ENCODE measurements at places on chromosomes 16 and 17.

DNA sequence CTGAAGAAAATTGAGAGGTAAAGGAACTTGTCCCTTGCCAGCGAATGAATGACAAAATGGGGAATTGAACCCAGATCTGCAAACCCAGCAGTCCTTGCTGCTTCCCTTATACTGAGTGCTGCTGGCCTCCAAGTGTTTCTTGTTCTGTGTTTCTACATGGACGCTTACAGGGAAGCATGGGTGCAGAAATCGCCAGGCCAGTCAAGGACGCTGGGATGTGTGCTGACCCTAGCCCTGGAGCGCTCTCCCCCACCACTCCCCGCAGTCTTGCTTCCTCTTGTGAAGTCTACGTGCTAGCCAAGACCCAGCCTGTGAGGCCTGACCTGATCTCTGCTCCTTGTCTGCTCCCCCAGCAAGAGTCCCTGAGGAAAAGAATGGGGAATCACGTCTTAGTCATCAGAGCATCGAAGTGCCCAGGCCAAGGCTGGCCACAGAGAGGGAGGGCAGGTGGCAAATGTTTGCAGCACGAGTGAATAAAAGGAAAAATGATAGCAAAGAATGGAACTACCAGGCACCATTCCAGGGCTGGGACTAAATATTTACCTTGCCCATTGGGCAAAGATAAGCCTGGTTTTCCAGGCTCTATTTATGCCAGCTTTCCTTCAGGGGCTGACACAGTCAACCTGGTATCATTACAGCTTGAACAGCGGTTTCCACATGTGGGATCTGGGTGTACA is 17.4 kb downstream of the CA4 start:
- DNase-seq, result no peak

- no peak for DNase-seq
Observed at GRCh38 chr16:80092681-80093080, 448.1 kb upstream of the DYNLRB2 start.

DNA sequence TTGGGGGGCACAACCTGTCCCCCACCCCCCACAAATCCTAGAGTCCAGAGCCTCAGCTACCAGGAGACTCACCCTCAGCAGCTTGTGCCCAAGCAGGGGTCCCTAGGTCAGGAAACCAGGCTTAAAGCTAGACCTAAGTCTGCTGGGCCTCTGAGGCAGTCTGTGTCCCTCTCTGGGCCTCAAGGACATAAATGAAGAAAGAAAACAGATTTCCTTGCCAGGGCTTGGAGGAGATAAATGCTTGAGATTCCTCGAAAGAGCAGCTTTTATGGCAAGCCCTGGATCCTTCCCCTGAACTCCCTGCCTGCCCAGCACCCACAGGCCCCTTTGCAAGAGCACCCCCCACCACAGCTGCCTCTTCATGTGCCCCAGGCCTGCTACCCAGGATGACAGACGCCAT is 3.3 kb downstream of the SRCIN1 start:
- DNase-seq, result no peak

DNA sequence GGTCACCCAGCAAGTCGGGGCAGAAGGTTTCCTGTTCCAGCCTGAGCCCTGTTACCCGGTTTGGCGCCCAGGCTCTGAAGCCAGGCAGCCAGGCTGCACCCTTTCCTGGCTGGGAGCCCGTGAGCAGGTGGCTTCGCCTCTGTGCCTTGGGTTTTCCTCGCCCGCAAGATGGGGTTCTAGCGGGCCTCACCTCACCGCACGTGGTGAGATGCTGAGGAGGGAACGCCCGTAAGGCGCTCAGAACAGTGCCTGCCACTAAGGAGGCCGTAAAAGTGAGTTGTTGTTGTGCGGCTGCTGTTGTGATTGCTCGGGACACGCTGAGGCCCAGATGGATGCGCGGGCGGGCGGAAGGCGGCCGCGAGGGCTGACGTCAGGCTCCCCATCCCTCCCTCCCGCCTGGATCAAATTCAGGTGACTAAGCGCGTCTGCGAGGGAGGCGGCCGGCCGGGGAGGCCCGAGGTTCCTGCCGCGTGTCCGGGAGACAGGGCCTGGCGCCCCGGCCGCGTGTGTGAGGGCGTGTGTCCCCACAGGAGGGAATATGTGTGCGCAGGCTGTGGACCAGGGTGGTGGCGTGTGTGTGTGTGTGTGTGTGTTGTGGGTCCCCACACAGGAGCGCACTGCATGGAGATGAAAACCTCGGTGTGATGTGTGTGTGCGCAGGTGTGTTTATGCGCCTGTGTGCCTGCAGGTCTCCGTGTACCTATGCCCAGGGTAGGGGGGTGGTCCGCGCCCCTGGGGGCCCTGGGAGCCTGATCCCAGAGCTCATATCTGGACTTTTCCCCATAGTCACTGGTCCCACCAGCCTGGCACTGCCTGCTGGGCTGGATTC is 4.3 kb downstream of the CAMKK1 start:
- no peak for DNase-seq

DNA sequence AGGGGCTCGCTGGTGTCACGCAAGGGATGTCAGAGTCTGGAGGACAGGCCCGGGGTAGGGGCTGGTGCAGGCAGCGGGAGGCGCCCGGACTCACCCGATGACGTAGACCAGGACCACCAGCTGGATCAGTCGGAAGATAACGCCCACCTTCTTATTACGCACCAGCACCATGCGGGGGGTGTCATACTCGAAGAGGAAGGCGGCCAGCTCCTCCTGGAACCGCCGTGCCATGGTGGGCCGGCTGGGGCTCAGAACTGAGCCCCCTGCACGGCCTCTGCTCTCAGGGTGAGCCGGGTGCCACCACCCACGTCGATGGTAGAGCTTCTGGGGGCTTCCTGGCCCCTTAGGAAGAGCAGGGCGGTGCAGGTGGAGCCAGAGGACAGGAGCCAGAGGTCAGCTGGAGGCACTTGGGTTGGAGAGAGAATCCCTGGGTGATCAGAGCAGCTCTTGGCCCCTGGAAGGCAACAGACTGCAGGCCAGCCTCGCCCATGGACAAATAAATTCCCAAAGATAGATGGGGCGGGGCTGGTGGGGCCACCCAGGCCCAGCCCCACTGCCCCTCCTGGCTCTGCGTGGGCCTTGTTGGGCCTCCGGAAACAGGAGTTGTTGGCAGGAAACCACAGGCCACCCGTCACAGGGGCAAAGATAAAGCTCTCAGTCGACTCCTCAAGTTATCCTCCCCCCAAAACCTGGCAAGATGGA is at the start of gene P2RX1:
Gene P2RX1 (minus strand): TSS at position 471 of the 702 bp plus-strand sequence. CDS start 240 bp downstream, at position 231.
- DNase-seq, result no peak

GRCh38 chr17:74490716-74491115 is 24.3 kb downstream of the CD300A start:
- DNase-seq, result no peak

- no peak for DNase-seq
Observed at GRCh38 chr16:70575376-70575775, 51.8 kb downstream of the SF3B3 start.

DNA sequence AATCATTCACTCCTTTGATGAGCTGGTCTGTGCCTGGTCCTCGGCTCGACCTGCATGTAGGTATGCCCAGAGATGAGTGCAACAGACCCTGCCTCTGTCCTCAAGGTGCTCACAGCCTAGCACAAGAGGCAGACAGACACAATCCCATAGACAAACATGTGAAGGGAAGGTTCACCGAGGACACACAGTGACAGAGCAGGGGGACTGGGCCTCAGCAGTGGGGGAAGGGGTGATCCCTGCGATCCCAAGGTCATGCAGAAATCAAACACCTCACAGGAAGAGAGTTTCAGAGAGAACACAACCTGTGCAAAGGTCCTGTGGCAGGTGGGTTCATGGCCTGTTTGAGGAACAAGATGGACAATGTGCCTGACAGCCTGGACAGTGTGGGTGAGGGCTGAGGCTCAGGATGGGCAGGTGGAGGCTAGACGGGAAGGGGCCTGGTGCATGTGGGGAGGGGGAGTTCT is 4.2 kb upstream of the VASN start:
- DNase-seq, result no peak

DNA sequence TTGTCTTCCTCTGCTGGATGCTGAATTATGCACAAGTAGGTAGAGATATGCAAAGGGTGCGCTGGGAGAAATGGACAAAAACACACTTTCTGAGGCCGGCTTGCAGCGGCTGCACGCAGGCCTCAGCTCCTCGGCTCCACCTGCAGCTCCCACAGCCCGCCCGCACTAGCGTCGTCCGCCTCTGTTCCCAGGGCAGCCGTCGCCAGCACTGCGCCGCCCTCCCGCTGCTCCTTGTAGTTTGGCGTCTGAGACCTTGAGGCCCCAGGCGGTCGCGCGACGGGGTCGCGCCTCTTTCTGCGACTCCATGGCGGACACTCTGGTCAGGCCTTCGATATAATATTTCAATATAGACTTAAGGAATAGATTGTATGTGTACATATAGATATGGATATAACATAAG is 24.8 kb downstream of the SLFN12 start:
- DNase-seq, result no peak

- no peak for DNase-seq
Observed at GRCh38 chr17:56230660-56231059, 77.4 kb downstream of the ANKFN1 start.

GRCh38 chr17:356671-357434 is 4.2 kb upstream of the RPH3AL start:
- DNase-seq, result no peak

DNA sequence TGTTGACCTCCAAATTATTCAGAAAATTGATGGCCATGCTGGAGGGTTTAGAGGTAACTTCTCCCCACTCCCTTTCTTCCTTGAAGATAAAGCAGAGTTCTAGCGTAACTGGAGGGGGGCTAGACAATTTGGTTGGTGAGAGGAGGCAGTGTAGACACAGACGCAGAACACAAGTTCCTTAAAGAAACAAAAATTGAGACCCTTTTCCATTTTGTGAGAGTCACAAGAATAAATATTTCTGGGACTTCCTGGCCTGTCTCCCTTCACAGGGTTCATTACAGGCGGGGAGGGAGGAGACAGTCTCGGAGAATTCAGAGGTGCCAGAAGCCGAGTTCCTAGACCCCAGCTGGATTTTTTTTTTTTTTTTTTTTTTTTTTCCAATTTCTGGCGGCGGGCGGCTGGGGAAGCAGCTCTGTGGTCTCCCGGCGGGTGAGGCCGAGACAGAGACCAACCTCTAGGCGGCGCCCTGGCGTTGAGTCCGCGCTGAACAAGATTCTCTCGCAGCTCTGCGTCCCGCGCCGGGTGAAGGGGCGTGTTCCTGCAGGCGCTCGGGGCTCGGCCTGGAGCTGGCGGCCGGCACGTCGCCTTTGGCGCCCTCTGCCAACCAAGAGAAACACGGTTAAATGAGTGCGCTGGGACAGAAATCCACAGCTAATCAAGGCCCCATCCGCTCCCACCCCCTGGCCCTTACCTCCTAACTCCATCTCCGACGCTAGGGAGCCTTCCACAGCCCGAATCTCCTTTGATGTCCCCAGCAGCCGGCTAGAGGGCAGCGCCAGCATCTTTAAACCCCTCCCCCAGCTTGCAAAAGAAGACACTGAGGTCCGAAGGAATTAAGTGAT is 10.2 kb upstream of the HOXB9 start:
- DNase-seq, result peak; percentile 47

GRCh38 chr16:57637965-57638364 is 9.5 kb downstream of the ADGRG1 start:
- DNase-seq, result no peak

GRCh38 chr16:35596467-35596866 is 2137.1 kb downstream of the TP53TG3F start:
- DNase-seq, result no peak

- DNase-seq, result no peak
Observed at GRCh38 chr17:40315678-40316570, 6.9 kb downstream of the RARA start.

GRCh38 chr16:16014329-16015224 is 65.2 kb downstream of the ABCC1 start:
- no peak for DNase-seq

DNA sequence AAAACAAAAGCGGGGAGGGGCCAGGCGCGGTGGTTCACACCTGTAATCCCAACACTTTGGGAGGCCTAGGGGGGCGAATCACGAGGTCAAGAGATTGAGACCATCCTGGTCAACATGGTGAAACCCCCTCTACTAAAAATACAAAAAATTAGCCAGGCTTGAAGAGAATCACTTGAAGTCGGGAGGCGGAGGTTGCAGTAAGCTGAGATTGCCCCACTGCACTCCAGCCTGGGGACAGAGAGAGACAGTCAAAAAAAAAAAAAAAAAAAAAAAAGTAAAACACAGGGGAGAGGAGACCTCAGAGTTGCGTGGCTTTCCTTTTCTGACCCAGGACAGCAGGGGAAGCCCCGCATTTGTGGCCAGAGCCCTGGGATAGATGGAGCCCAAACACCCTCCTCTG is 19.9 kb downstream of the ACTG1 start:
- DNase-seq, result no peak

DNA sequence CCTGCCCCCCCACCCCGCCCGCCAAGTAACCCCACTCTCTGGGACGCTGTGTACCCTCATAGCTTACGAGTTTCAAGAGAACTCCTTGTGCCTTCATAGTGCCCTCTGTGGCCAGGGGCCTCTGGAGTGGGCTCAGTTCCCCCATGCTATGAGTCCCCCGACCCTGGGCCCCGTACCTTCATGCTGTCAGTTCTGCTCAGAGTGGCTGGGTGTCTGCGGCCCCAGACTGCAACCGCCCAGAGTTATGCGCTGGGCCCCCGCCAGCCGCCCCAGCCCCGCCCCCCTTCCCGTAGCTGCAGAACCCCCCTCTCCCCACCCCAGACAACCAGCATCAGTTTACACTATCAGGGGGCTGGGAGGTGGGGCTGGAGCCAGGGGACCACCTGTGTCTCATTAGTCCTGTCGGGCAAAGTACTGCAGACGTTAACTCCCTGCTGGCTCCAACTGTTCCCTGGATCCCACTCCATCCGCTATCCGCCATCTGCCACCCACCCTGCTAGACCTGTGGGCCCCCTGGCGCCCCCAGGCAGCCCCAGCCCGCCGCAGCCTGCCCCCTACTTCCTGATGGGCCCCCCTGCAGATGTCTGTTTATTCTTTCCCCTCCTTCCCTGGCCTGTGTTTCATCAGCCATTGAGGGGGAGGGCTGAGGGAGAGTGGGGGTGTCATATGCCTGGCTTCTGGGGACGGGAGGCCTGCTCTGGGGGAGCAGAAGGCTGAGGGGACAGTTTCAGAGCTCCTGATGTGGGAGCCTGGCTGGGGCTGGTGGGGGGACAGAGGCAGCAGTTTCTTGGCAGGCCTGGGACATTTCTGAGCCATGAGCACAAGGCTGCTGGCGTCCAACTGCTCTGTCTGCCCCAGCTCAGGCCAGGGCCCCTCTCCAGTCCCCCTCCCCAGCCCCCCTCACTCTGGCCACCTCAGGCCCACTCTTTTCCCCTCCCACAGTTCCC is at the start of gene MFAP4:
Gene MFAP4 (minus strand): TSS at position 217 of the 947 bp plus-strand sequence. CDS start 35 bp downstream, at position 182.
- DNase-seq, result no peak

- DNase-seq, result no peak
Observed at GRCh38 chr17:70041061-70041460, 34.0 kb upstream of the KCNJ16 start.

DNA sequence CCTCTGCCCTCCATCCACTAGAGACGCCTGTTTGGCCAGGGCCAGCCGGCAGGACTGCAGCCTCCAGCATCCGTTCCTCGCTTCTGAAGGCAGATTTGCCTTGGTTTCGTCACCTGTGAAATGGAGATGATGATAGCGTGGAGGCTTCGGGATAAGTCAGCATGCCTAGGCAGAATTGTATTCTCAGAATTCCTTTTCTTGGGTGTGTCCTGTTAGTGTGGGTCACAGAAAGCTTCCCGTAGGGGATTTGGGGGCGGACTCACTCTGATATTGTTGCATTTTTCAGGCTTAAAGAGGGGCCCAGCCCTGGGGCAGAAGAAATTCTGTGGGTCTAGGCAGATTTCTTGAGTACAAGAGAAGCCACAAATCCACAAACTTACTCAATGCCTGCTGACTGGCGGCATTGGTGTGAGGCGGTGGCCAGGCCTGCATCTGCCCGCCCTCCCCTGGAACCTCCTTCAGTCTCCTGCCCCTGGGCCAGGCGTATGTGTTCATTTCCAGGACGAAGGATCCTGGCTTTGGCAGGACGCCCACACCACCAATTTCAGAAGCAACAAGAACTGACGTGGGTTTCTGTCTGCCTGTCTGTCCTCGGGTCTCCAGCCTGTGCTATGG is 17.6 kb downstream of the CCDC42 start:
- no peak for DNase-seq

All from activated CD4-positive, alpha-beta T cell treated with anti-CD3 and anti-CD28 coated beads, Interleukin-2, amount 50 U/mL, for 24 hours (primary cell).